ENCODE measurements at places on chromosomes 7 and 10.

GRCh38 chr7:152615031-152615741 lies 60.8 kb downstream of the XRCC2 start:
- DNase-seq, result no peak

GRCh38 chr7:44108768-44109750 lies 4.9 kb downstream of the AEBP1 start:
- DNase-seq, result no peak

GRCh38 chr10:125289461-125289860 lies 129.1 kb upstream of the CTBP2 start:
- no peak for DNase-seq

- DNase-seq, result no peak
These were observed 65.8 kb downstream of the PIP4K2A start for GRCh38 chr10:22648547-22648961.

GRCh38 chr7:84372155-84372621 lies 177.6 kb upstream of the SEMA3A start:
- no peak for DNase-seq

DNA sequence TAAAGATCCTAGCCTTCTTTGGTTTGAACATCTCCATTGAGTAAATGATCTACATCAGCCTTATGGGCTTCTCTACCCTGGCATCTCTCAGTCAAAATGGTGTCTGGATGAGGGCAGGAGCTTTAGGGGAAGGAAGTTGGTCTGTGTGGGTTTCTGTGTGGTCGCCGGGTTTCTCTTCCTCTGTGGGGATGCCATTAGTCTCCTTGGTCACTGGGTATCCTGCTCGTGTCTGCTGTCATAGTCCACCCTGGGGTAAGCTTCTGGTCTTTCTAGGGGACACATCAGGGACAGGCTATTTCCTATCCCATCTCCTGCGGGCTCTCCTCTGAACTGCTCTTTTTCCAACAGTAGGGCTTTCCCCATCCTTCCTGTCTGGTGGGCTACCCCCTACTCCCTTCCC lies 150.3 kb upstream of the NPY start:
- DNase-seq, result no peak

- DNase-seq, result no peak
These were observed 39.2 kb upstream of the OTUD1 start for GRCh38 chr10:23399701-23400144.

- DNase-seq, result no peak
These were observed 660.5 kb downstream of the LRMDA start for GRCh38 chr10:76091926-76092325.

DNA sequence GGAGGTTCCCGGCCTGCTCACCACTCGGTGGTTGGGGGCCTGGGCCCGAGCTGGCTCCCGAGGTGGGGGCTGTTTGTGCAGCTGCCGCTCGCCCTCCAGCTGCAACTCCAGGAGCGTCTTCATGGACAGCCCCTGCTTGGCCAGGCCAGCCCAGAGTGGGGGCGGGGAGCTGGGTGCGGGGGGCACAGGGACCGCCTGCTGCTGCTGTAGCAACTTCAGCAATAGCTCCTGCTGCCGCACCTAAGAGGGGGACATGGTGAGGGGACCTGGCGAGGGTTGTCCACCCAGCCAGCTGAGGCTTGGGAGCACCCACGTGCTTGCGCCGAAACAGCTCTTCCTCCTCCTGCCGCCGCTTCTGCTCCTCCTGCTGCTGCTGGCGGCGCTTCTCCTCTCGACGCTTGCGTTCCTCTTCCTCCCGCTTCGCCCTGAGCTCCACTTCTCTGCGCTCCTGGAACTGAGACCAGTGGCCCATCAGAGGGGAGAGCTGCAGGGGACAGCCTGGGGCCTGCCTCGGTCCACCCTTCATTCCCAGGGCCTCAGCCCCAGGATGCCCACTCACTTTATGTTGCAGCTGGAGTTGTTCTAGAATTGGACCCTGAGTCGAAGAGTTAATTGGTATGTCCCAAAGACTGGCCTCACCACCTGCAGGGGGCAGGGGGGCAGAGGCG lies 9.6 kb downstream of the GNB2 start:
- DNase-seq, result no peak

GRCh38 chr7:140033779-140034363 lies 28.9 kb downstream of the PARP12 start:
- DNase-seq, result no peak

DNA sequence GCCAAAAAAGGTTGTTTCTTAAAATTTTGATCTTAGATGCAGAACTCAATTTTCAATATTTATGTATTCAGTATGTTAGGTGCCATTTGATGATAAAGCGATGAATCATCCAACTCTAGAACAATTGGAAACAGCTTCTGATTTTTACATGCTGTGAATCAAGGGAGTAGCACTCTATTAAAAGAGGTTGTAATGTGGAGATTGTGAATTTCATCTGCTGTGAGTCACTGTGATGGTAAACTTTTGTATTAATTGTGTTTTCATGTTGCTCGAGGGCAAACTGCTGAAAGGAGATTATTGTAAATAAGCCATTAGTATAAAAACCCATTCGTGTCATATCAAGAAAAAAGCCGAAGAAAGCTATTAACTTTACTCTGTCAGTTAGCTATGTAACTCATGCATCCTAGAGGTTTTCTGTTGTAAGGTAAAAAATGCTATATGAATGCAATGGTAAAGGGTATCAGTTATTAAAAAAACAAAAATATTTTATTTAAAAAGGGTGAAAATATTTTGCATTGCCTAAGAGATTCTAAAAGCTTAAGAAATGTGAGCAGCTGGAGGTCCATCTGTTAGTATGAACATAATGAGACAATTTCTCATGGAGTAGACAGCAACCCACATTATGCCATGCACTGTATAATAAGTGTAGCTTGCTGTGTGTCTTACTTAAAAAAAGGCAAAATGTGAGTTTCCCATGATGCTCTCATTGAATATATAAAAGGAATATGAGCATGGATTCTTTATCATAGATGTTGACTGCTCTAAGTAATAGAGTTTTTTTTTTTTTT lies 511.0 kb upstream of the PCDH15 start:
- DNase-seq, result no peak

GRCh38 chr7:18401757-18402156 lies 93.8 kb upstream of the HDAC9 start:
- no peak for DNase-seq

- no peak for DNase-seq
These were observed 874 bp upstream of the RBP3 start for GRCh38 chr10:47347303-47347675.

GRCh38 chr7:117231047-117231359 lies 91.9 kb downstream of the WNT2 start:
- DNase-seq, result no peak

- no peak for DNase-seq
These were observed 21.7 kb upstream of the PFKP start for GRCh38 chr10:3045471-3046209.

- DNase-seq, result no peak
These were observed 16.5 kb upstream of the LMTK2 start for GRCh38 chr7:98090116-98090515.

GRCh38 chr10:122856902-122857301 lies 11.2 kb upstream of the CUZD1 start:
- DNase-seq, result no peak

DNA sequence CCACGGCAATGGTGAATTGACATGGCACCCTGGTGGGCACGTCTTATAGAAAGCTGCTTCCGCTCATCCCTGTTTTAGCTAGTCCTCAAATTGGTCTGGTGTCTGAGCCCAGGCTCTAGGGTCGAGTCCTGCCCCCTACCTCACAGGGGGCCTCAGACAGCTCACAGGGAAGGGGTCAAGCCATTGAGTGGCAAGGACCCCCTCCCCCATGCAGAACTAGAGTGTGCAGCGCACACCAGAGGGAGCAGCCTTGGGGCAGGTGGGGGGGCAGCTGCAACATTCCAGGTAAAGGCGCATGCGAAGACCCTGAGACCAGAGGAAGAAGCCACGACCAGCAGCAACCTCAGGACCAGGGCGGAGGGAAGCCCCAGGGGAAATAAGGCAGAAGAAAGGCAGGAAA lies 240.4 kb upstream of the PPP2R2D start:
- DNase-seq, result no peak

DNA sequence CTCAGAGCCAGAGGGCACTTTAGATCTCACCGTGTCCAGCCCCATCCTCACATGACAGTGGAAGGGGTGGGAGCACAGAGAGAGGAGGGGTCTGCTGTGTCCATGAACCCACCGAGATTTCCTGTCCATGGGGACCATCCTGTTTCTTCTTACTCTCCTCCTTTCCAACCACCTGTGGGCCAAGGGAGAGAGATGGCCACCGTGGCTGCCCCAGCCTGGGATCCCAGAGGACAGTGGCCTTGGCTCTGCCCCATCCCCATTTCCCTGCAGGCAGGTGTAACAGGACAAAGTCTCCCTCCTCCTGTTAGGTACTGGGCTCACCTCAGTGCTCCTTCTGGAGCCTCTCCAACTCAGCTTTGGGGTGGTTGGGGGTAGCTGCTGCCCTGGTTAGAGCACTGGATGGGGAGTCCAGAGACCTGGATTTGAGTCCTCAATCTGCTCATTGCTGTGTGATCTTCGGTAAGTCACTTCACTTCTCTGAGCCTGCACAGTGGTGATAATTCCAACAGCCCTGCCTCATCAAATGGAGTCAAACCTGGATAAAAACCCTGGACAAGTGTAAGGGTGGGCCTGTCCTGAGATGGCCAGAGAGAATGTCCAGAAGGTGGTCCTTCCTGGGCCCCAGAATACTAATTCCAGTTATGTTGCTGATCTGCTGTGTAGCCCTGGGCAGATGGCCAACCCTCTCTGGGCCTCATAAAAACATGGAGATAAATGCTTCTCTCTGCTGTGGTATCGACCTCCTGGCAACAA lies 17.8 kb upstream of the PCBD1 start:
- DNase-seq, result no peak

- no peak for DNase-seq
These were observed 199.5 kb upstream of the TMEM196 start for GRCh38 chr7:19972876-19973275.

GRCh38 chr10:94524146-94524545 lies 21.4 kb upstream of the HELLS start:
- DNase-seq, result no peak

GRCh38 chr10:46014683-46015405 lies 15.6 kb downstream of the NCOA4 start:
- no peak for DNase-seq

DNA sequence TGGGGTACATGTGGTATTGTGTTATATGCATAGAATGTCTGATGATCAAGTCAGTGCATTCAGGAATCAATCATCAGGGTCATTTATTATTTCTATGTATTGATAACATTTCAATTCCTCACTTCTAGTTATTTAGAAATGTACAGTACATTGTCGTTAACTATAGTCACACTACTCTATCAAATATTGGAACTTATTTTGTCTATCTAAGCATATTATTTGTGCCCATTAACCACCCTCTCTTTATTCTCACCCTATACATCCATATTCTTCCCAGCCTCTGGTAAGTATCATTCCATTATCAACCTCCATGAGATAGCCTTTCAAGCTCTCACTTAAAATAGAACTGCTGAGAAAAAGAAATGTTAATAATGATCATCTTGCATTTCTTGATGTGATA lies 596.5 kb upstream of the POT1 start:
- no peak for DNase-seq

DNA sequence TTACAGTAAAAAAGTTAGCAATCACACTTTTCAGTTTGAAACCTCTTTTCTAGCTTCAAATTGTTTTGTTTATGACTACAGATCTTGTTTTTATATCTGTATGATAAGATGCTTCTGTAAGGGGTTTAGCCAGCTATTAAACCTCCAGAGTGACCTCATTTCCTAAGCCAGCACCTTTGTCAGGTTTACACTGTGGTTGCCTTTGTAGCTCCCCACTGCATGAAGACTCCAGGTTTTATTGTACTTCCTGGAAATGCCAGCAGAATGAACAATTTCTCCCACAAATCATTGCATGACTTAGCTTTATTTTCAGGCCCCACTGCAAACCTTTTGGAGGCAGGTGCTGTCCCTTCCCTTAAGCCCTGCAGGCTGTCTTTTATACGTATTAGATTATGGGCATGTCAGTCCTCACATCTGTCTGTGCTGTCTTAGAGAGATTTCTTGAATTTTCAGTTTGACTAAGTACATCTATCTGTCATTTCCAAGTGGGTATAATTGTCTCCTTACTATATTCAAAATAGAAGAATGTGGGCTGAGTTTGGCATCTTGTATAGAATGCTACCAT lies 8.2 kb upstream of the AGR3 start:
- DNase-seq, result no peak

DNA sequence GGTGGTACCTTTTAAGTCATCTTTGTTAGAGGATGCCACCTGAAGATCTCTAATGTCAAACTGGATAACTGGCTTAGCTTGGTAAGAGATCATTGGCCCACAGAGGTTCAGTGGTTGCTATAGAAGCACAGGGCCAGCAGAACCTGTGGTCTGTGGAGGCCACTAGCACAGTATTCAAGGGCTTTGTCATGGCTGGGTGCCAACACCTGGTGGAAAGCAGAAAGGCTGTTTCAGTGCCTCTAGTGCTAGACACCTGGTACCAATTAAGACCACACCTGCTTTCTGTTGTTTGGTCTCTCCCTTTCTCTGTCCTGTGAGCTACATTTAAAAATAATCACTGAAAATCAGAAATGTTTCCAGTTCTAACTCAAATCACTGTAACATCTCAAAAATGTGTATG lies 10.0 kb upstream of the PCGF5 start:
- DNase-seq, result peak; percentile 25

- no peak for DNase-seq
These were observed 7.2 kb downstream of the EN2 start for GRCh38 chr7:155464948-155465739.

DNA sequence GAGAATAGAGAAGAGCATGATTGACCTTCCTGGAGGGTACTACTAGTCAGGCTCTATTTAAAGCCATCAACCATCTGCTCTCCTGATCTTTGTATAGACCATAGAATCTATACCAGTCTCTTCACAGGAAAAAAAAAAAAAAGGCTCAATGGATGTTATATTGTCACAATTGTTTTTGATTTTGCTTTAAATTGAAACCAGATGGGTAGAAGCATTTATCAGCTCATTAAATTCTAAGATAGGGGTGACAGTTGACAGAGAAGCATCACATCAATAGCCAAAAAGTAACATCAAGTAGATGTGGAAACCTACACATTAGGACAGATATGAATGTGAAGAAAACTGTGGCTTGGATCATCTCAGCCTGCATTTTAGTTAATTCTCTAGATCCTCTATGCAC lies 558.9 kb upstream of the MBL2 start:
- no peak for DNase-seq

GRCh38 chr7:30437823-30438574 lies 40.6 kb downstream of the NOD1 start:
- no peak for DNase-seq

DNA sequence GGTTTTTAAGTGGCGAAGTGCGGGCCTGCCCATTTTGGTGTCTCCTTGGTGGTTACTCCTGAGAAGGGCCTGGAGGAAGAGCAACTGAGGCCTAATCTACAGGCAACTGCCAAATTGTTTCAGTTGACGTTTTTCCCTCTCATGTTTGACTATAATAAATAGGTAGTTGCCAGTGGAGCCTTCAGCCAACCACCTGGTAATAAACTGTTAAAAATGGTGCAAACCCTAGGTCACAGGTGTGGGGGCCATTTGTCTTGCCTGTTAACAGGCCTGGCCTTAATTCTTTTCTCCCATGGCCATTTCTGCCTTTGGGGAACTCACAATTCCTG lies 3.7 kb downstream of the IKZF1 start:
- no peak for DNase-seq

- DNase-seq, result no peak
These were observed 55.8 kb upstream of the KIF5B start for GRCh38 chr10:32112055-32112454.
